Mesendoderm (in vitro differentiated cells): ENCODE measurements at places on chromosomes 7 and 10.

GRCh38 chr10:22992621-22993020 lies 64.8 kb downstream of the ARMC3 start:
- no peak for DNase-seq

DNA sequence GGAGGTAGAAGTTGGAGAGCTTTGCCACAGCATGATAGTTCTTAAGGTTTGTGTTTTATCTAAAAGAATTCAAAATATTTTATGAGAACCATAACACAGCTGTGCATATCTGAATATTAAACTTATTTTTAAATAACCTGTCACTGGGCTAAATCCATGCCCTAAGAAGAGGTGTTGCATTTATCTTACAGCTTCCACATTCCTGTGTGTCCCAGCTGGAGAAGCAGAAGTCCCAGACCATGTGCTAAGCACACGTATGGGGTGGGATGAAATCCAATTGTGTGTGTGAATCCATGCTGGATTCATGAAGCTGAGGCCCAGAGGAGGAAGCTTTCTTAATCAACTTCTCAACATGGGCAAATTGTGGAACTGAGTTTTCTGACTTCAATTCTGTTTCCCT lies 121.5 kb downstream of the PKD1L1 start:
- no peak for DNase-seq

- DNase-seq = no peak
Measured at GRCh38 chr10:11509036-11509435, 102.4 kb downstream of the USP6NL start.

DNA sequence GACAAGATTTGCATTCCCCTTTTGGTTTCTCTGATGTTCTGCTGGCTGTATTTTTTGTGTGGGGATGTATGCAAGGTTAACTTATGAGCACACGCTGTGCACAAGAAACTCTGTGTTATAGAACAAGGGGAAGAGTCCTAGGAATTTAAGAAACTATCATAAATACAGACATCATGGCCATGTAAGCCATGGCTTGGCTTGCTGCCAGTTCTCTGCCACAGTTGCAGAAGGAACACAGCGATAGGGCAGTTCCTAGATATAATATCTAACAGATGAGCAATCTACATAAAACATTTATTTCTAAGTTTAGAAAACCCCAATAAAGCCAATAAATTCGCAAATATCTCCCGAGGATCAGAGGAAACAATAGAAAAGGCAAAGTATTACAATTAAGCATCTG lies 153.3 kb downstream of the LRRTM3 start:
- DNase-seq = no peak

DNA sequence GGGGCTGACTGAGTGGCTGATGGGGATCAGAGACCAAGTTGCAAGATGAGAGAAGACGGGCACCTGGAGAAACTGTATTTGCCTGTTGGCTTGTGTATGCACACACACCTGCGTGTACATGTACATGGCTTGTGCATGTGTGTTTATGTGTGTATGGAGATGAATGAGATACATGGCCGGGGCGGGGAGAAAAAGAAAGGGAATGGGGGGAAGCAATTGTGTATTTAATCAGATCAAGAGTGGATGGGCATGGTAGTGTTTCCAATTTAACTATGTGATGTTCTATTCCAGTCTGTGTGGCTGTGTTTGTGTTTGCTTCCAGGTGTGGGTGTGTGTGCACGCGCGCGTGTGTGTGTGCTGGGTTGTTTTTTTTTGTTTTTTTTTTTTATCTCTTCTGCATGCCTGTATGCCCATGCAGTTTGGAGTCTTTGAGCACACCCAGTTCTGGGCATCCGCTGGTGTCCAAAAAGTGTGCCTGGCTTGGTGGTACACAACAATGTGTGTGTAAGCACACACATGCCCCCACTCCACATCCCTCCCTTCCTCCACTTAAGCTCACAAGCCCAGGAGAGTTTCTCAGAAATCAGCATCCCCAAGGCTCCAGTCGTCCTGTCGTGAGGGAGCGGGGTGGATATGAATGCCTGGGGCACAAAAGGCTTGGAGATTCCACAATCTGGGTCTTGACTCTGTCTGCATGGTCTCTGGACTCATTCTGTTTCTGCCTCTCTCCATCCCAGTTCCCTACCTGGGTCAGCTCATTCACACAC lies 2.5 kb upstream of the VGF start:
- DNase-seq = peak; percentile 7
